Lower leg skin (tissue), 4 donors: ENCODE measurements at places on chromosomes 12 and 14.
A peak's percentile ranks its signal among the peaks of the same experiment; 100 is the strongest.

DNA sequence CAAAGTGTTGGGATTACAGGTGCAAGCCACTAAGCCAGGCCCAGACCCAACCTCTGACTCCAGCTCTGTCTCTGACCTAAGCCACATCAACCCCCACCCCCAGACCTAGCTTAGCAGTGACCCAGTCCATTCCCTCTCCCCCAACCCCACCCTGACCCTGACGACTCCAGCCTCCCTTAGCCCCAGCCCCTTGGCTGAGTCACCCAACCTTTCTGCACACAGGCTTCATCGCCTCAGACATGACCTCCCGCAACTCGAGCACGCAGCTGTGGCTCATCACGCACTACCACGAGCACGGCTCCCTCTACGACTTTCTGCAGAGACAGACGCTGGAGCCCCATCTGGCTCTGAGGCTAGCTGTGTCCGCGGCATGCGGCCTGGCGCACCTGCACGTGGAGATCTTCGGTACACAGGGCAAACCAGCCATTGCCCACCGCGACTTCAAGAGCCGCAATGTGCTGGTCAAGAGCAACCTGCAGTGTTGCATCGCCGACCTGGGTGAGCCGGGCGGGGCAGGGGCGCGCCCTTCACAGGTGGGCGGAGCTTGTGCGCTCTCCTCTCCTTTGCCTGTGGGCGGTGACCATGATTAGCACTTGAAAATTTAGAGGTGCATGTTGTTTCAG, 7.8 kb downstream of the ACVRL1 start:
- DNase-seq: no peak

GRCh38 chr12:11981121-11981733, 89.5 kb upstream of the BCL2L14 start:
- no peak for DNase-seq

DNA sequence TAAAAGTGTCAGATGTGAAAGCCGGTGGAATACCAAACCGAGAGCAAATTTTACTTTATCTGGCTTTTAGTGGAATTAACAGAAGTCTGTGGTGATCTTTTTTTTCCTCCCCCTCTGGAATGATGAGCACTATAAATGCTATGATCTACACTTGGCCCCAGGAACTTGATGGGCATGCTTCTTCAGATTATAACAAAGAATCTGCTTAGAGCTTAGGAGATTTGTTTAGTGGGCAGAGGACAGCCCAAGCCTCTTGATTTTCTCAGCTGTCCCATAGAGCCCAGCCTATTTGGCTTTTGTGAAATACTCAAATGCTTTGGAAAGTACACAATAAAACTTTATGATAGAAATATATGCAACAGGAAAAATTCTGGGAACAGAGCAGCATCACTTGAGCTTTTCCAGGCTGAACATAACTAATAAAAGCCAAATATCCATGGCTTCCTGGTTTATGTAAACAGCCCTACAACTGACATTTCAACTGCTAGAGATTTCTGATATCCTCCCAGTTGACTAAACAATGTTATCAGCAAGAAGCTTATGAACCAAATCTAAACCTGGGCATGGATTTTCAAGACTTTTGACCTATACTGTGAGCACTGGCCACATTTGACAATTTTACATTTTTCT, 149.6 kb downstream of the PLXNC1 start:
- DNase-seq: no peak

- no peak for DNase-seq
These were observed 3.5 kb downstream of the ULK1 start for GRCh38 chr12:131897875-131898274.

DNA sequence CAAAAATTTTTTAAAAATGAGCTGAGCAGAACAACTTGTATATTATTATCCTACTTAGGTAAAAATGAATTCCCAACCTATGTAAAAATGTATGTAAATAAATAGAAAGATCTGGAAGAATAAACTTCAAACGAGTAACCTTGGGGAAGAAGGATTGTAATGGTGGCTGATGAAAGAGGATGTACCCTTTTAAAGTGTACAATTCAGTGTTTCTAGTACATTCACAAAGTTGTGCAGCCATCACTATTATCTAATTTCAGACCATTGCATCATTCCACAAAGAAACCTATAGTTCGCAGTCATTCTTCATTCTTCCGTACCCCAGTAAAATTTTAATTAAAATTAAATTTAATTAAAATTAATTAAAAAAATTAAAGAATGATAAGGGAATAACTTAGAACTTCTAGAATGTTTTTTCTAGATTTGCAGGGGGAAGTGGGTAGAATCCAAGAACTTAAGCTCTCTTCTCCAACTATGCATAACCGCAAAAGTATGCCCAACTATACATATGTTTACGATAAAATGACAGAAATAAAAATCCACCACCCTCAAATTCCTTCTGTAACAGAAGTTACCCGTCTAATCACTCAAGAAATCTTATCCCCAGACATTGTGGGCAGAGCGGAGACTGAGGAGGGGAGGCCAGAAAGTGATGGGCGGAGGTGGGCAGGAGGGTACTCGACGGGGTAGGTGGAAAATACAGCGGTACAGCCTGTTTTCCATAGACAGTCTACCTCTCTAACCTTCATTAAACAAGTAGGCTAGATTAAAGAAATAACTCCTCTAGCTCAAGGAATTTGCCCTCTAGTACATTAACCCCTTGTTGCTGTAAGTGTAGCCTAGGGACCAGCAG, 921 bp downstream of the DEPDC4 start:
- no peak for DNase-seq

GRCh38 chr12:59646636-59647035, 50.8 kb downstream of the SLC16A7 start:
- no peak for DNase-seq

DNA sequence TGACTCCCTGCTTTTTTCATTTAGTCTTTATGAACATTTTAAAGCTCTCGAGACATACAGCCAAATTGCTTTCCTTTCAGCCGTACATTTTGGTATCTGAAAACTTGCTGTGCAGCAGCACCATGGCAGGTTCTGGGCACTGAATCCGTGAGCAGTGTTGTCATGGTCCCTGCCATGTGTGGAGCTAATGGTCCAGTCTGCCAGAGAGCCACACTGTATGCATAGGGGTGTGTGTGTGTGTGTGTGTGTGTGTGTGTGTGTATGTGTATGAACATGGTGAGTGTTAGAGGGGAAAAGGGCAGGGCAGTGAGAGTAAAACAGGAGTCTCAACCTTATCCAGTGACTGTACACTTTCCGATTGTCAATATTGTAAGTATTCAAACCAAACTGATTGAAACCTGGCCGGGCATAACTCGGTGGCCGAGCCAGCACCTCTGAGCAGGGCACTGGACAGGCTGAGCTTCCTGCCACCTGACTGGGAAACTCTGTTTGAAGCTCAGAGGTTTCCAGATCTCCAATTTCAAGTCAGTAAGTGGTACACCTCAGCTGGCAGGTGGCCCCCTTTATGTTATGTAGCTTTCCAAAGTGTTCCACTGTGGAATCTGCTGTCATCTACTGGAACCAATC, 110.0 kb downstream of the ESR2 start:
- no peak for DNase-seq

- peak; percentile 52 for DNase-seq
These were observed 103.2 kb upstream of the EVL start for GRCh38 chr14:99961826-99962518.

GRCh38 chr12:110176745-110177144, 52.6 kb downstream of the IFT81 start:
- DNase-seq: no peak

- DNase-seq: no peak
These were observed 7.0 kb downstream of the HNRNPA1 start for GRCh38 chr12:54287261-54288157.

DNA sequence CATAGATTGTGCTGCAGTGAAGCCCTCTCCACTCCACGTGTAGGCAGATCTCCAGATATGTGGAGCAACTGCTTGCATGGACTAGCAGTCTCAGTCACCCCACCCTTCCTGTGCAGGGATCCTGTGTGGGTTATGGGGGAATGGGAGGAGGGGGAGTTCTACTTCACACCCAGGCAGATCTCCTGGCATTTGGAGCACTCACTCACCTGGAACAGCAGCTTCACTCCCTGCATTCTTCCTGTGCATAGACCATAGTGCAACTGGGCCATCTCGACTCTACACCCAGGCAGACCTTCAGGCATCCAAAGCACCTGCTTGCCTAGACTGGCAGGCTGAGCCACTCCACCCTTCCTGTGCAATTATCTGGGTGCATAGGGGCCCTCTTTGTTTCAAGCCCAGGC, 96.0 kb upstream of the PCED1B start:
- DNase-seq: no peak

GRCh38 chr12:27523305-27523641, 733 bp upstream of the PPFIBP1 start:
- no peak for DNase-seq

DNA sequence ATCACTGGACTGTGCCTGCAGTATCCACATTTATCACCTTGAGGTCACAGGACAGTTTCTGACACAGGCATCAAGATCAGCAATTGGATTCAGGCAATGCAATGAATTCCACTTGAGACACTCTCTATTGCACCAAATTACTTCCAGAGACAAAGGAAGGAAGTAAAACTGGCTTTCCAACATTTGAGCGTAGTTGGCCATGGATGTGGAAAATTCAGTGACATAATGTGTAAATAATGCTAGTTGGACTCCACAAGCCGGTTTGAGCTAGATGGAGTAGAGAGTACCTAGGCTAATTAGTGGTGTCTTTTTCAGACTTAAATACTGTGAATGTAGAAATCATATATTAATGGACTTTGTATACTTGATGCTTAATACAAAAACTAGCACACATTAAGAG, 168.3 kb upstream of the SYT1 start:
- no peak for DNase-seq

DNA sequence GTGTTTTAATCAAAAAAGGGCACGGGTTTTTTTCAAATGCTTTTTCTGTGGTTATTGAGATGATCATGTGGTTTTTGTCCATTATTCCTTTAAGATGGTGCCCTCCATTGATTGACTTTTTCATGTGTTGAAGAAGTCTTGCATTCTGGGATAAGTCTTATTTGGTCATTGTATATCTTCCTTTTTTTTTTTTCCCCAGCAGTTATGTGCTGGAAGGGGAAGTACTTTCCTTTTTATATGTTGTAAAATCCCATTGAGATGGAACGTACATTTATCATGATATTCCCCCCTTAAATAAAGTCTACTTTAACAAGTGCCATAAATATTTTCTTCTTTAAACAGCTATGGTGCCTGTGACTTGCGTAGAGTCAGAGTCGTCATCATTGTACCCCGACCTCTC, 24.8 kb upstream of the MUCL1 start:
- no peak for DNase-seq

DNA sequence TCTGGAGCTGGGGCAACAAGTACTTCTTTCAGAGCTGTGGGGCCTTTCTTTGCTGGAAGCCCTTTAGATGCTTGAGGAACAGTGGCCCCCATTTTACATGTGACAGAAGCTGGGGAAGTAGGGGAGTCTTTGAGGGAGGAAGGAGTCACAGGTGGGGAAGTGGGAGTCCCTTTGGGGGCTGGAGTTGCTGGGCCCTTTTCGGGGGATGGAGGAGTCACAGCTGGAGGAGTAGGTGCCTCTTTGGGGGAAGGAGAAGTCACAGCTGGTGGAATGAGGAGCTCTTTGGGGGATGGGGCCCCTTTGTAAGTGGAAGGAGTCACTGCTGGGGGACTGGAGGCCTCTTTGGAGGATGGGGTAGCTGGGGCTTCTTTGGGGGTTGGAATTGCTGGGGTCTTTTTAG, 8.6 kb downstream of the NACA start:
- peak; percentile 45 for DNase-seq

- DNase-seq: no peak
These were observed 289.7 kb downstream of the RAD51B start for GRCh38 chr14:68109132-68109900.

- no peak for DNase-seq
These were observed 7.9 kb downstream of the INF2 start for GRCh38 chr14:104697317-104697703.

- DNase-seq: no peak
These were observed 187.5 kb downstream of the ATXN7L3B start for GRCh38 chr12:74725154-74725553.

DNA sequence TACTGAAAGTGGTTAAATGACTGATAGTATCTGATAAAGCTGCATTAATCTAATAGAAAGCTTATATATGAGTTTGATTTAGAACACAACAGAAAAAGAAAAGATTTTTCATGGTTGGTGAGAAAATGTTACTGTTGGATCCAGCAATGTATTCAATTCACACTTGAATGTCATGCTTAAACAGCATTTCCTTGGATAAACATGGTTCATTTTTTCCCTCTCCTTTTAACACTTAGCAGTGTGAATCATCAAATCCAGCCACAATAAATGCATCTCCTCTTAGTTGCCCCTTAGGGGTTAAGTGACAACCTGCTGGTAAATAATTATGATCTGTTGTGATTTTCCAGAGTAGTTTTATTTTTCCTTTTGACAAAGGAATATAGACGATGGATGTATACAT, 74.9 kb upstream of the GRIP1 start:
- no peak for DNase-seq

DNA sequence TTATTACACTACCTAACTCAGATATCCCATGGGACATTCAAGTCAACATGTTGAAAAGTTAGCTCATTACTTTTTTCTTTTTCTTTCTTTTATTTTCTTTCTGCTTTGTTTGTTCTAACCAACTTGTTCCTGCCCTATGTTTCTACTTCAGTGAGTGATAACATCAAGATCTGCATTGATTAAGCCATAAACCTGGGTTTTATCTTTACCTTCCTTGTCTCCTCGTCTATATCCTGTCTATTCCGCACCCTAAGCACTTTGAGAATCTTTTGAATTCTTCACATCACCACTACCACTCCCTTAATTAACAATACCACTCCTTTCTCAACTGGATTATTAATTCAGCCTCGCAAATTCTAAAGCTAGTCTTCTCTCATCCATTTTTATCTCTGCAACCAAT, 81.9 kb upstream of the AVPR1A start:
- DNase-seq: no peak

GRCh38 chr14:23321572-23322547, 603 bp downstream of the PABPN1 start:
- peak; percentile 46 for DNase-seq

- peak; percentile 66 for DNase-seq
These were observed 9.8 kb downstream of the SNX6 start for GRCh38 chr14:34620115-34620514.

- DNase-seq: peak; percentile 39
These were observed 71.4 kb downstream of the GNS start for GRCh38 chr12:64687816-64688215.

DNA sequence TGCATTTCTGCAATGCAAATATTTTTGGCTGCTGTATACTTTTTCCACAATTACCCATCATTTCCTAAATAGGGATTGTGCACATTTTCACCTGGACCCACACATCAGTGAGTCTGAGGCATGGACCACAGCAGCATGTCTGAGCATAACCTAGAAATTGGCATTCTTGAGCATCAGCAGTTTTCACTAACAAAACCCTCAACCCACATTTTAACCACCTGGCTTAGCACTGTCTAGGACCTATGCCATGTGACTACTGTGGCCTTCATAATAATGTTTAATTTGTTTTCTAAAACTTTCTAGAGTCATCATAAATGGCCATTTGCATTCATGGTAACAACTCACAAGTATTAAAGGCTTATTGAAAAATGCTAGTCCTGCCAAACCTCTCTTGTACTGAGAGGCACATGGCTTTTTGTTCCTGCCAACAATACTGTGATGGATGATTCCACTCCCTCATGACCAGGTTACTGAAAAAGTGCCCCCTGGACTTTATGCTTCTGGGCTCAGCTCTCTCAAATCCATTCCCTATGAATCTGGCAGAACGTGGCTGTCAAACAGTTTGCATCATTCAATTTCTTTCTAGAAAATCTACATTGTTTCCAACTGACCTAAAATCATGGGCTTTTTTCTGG, 240.0 kb downstream of the MDGA2 start:
- DNase-seq: no peak

GRCh38 chr12:104490850-104491249, 34.1 kb downstream of the CHST11 start:
- DNase-seq: no peak

- no peak for DNase-seq
These were observed 908.8 kb downstream of the VRK1 start for GRCh38 chr14:97705976-97706375.
